A549 treated with RU486 at 1 μM for 4 hours (cell line): ENCODE measurements at places on chromosomes 6 and 20. TPM values are rescaled to one million over a fixed set of nuclear protein-coding genes. Genes with fewer than 3 reads are reported as not detected.

The SLC17A2 gene
- total RNA-seq = not detected in 5 replicates

The MUC21 gene
- total RNA-seq = not detected in 5 replicates

The PBOV1 gene
- not detected in 5 replicates for total RNA-seq

The CLVS2 gene
- total RNA-seq = 0.05 to 0.13 TPM (median 0.11 TPM) in 4 of 5 replicates, not detected in the other

The CST1 gene
- total RNA-seq = 0.72 to 1.2 TPM (median 0.85 TPM) in 5 replicates

The MCHR2 gene
- not detected in 5 replicates for total RNA-seq

The PLCG1 gene
- total RNA-seq = 24.5 to 48.9 TPM (median 37.0 TPM) in 5 replicates

The MAP3K4 gene
- total RNA-seq = 11.9 to 17.1 TPM (median 14.3 TPM) in 5 replicates

The CDSN gene
- not detected in 5 replicates for total RNA-seq

The STMND1 gene
- not detected in 5 replicates for total RNA-seq

The SRSF12 gene
- 0.35 to 1.2 TPM (median 1.0 TPM) in 5 replicates for total RNA-seq

The VTA1 gene
- total RNA-seq = 28.9 to 48.4 TPM (median 44.0 TPM) in 5 replicates

The TCF15 gene
- not detected in 5 replicates for total RNA-seq

The TSHZ2 gene
- not detected in 5 replicates for total RNA-seq
